ENCODE measurements at places on chromosomes 4 and X. TPM values are rescaled to one million over a fixed set of nuclear protein-coding genes. Genes with fewer than 3 reads are reported as not detected.

DNA sequence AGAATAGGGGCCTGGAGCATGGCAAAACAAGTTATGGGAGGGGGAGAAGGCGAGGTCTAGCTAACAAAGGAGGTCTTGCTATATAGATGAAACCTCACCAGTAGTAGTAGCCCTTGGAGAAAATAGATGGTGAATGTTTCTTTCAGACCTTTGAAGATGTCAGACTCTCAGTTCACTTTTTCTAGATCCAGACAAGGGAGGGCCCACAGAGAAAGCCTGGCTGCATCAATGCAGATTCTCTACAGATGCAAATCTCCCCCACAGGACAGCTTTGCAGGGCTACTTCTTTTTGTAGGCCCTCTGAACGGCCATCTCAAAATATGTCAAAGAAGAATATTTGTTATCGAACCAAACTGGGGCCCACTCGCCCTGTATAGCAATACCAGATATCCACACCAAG lies 159.7 kb downstream of the ANK2 start:
- H3K36me3 ChIP-seq, result no peaks in the 10 kb centered on the region
- H3K27me3 ChIP-seq, result no peaks in the 10 kb centered on the region
- H3K4me1 ChIP-seq, result no peaks in the 10 kb centered on the region
- H3K4me3 ChIP-seq, result no peak overlapping the region
- no peak overlapping the region for H3K27ac ChIP-seq

- DNase-seq, result no peak
- H3K4me1 ChIP-seq, result no peaks in the 10 kb centered on the region
- H3K4me3 ChIP-seq, result no peak overlapping the region
Observed at GRCh38 chrX:100939333-100939732, 10.6 kb upstream of the XKRX start.

The SPANXC gene
- not detected for total RNA-seq

The SORCS2 gene
- total RNA-seq, result 2.5 TPM

- H3K4me3 ChIP-seq, result no peak overlapping the region
- no peaks in the 10 kb centered on the region for H3K36me3 ChIP-seq
- no peaks in the 10 kb centered on the region for H3K4me1 ChIP-seq
Observed at GRCh38 chr4:150986085-150986484, 29.0 kb downstream of the LRBA start.

GRCh38 chrX:28854637-28855036 lies 267.4 kb downstream of the IL1RAPL1 start:
- H3K4me3 ChIP-seq, result no peak overlapping the region
- no peaks in the 10 kb centered on the region for H3K4me1 ChIP-seq
- no peak for DNase-seq
- H3K27ac ChIP-seq, result no peak overlapping the region

The ADGRL3 gene
- total RNA-seq, result not detected

DNA sequence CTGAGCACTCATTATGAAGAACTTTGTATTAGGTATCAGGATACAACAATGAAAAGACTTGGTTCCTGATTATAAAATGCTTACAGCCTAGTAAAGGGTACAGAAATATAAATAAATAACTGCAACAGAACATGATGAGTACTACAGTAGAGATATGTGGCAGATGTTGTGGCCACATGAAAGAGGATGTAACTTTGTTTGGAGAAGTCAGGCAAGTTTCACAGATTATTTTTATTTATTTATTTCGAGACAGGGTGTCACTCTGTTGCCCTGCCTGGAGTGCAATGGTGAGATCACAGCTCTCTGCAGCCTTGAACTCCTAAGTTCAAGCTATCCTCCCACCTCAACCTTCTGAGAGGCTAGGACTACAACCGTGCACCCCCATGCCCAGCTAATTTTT lies 15.8 kb upstream of the UBE2K start:
- no peaks in the 10 kb centered on the region for H3K4me1 ChIP-seq
- H3K36me3 ChIP-seq, result no peaks in the 10 kb centered on the region
- no peaks in the 10 kb centered on the region for H3K27me3 ChIP-seq
- no peak overlapping the region for H3K4me3 ChIP-seq
- H3K27ac ChIP-seq, result no peak overlapping the region
- no peak for DNase-seq

The NEXMIF gene
- 0.08 TPM for total RNA-seq

The CCDC160 gene
- total RNA-seq, result not detected

DNA sequence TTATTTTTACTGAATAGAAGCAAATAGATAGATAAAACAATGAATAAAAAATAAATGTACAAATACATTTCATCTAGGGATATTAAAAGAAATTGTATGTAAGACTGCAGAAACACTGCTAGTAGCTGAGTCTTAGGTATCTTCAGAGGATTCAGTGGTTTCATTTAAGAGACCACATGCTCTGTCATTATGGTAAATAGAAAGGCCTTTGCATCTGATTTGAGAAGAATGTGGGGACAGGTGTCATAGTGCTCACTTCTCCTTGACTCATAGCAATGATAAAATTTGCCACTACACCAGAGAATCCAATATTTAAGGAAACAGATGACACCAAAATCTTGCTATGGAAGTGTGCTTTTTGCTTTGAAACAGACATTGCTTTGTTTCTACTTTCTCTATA lies 59.8 kb upstream of the PPP1R2C start:
- H3K36me3 ChIP-seq, result no peaks in the 10 kb centered on the region
- no peaks in the 10 kb centered on the region for H3K4me1 ChIP-seq
- no peak for DNase-seq

GRCh38 chrX:128619490-128619889 lies 567.3 kb upstream of the ACTRT1 start:
- no peak overlapping the region for H3K4me3 ChIP-seq
- no peaks in the 10 kb centered on the region for H3K36me3 ChIP-seq
- H3K27me3 ChIP-seq, result no peaks in the 10 kb centered on the region

The MAGEA4 gene
- total RNA-seq, result not detected

The GJB1 gene
- total RNA-seq, result not detected
